ENCODE measurements at places on chromosomes 1 and 21.

GRCh38 chr1:41882068-41882477 lies 36.6 kb downstream of the HIVEP3 start:
- no peak for DNase-seq

DNA sequence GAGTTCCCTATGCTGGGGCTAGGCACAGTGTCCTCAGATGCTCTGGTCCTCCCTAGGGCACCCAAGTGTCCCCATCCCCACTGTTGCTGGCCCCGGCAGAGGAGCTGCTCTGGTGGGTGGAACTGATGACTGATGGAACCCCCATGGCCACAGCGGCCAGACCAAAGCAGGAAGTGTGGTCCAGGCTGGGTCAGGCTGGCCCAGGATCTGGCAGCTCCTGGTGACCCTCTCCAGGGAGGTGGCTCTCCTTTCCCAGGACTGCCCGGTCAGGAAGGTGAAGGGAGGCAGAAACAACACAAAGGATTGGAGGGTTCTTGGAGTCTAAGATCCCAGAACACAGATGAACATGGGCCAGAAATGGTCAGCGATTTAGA lies 1.1 kb downstream of the NKAIN1 start:
- DNase-seq, result no peak

DNA sequence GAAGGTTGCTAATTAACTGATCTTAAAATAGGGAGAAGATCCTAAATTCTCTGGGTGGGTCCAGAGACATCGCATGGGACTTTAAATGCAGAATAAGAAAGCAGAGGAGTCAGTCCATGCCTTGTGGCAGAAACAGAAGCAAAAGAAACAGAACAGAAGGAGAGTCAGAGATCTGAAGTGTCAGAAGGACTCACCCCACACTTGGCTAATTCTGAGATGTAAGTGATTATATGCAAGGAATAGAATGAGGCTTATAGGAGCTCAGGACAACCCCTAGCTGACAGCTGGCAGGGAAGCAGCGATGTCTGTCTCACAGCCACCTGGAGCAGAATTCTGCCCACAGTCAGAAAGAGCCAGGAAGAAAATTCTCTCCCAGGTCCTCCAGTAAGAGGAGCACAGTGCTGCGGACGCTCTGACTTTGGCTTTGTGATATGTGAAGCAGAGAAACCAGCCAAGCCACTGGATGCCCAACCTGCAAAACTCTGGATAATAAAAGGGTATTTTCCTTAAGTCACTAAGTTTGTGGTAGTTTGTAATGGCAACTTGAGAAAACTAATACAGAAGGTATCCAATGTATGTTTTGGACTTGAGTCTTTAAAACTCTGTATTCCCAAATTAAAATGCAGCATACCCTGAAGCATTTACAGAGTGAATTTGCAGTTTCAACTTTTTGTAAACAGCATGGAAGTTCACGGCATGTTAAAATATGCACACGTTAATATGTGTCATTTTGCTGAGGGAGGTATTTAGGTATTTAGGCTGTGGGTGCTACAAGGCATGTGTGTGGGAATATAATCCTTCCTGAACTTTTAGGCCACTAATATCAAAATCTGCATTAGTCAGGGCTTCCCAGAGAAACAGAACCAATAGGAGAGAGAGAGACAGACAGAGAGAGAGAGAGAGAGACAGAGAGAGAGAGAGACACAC lies 388.5 kb downstream of the PCP4 start:
- no peak for DNase-seq

DNA sequence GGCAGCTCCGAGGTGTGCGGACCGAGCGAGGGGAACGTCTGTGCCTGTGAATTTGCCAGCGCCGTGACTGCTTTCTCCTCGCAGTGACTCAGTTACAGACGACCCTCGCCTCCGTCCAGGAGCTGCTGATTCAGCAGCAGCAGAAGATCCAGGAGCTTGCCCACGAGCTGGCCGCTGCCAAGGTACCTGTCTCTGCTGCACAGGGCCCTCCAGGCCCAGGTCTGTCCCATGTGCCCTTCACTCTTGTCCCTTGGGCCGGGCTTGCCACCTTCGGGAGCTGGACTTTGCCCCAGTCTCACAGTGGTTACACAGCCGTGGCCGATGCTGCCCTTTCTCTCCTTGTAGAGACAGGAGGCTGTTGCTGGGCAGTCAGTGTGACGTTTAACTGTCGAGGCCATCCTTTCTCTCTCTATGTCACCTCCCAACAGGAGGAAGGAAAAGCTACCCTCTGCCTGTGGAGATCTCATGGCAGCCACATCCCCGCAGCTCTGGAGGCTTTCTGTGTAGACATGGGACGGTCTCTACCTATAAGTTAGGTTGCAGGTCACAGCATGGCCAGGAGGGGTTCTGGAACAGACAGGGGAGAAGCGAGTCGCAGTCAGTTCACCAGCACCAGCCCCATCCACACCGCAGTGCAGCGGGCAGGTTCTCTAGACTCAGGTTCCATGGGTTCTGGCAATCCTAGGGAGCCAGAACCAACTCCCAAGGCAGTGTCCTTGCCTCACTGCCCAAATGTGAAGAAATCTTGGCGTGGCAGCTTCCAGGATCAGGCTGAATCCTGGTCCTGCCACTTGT lies 149.7 kb downstream of the PEX14 start:
- no peak for DNase-seq

DNA sequence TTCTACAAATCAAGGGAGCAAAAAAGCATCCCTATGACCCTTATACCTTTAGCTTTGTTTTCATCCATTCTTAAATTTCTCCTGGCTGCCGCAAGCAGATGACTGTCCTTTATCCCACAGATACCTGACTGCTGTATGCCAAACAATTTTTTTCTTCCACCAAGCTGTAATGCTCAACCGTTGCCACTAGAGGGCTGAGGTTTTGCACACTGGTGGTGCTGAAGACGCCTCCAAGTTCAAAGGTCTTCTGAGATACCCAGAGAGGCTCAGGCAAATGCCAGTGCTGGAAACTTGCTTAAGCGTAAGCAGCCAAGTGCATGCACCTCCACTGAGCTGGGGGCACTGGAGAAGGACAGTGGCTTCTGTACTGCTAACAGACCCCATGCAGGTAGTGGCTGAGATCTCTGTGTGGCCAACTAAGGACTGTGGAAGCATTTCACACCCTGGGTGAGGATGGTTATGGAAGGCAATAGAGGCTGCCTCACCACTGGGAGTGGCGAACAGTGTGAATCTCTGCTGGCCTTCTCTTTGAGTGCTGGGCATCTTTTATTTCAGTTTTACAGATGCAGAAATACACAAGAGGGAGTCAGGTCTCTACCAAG lies 28.5 kb downstream of the CNIH3 start:
- DNase-seq, result no peak

DNA sequence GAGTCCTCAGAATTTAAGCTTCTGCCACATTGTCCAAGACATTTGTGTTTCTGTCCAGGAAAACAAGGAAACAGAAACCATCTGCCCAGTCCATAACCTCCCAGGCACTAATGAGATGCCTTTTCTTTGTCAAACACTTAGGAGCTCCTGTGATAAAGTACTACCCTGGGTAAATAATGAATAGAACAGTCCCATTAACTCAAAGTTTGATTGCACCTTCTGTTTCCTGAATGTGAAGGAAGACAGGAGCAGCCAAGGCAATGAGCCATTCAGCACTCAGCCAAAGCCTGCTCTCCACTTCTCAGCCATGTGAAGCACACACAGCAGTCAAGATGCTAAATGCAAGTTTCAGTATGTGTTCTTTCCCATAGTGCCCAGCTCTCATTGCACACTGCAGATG lies 199.8 kb downstream of the SEC16B start:
- DNase-seq, result no peak

DNA sequence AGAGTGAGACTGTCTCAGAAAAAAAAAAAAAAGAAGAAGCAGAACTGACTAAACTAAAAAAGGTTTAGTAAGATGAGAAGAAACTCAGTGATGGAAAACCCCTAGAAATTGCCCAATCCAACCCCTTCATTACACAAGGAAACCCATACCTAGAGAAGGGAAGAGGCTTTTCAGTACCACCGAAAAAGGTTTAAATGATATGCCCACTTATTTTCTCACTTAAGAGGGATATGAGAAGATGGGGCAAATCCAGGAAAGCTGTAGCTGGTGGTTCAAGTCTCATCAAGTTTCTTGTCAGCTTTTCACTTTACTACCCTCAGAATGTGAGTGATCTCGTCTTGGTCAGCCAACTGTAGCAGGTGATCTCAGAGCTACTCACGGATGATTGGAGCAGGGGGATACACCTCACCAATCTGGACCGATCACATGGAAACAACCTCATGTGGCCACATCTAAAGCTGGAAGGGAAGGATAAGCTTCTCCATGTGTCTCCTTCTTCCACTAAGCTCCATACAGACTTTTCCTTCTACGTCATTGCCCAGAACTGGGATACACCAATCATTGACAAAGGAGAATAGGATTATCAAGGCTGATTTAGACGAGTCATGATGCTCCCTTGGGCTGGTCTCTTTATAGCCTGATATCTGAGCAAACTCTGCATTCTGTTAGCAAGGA lies 126.7 kb upstream of the POU3F1 start:
- DNase-seq, result no peak

DNA sequence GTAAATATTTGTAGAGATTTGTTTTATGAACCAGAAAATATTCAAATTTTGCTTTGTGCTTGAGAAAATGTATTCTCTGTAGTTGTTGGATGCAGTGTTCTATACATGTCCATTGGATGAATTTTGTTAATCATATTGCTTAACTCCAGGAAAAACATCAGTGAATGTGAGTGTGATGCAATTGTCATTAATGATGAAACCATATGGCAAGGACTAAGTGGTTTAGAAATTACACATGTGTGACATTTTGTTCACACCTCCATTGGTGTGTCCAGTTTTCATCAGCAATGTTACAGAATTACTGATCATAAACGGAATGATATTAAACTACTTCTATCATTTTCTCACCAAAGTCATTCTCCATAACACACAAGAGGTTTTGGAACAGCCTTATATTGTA lies 151.8 kb upstream of the ST6GALNAC5 start:
- no peak for DNase-seq

- DNase-seq, result no peak
Measured at GRCh38 chr1:3948344-3948743, 48.3 kb upstream of the C1orf174 start.

- DNase-seq, result no peak
Measured at GRCh38 chr1:101474039-101474665, 237.3 kb downstream of the S1PR1 start.

GRCh38 chr21:26470351-26471098 lies 102.6 kb downstream of the CYYR1 start:
- no peak for DNase-seq

DNA sequence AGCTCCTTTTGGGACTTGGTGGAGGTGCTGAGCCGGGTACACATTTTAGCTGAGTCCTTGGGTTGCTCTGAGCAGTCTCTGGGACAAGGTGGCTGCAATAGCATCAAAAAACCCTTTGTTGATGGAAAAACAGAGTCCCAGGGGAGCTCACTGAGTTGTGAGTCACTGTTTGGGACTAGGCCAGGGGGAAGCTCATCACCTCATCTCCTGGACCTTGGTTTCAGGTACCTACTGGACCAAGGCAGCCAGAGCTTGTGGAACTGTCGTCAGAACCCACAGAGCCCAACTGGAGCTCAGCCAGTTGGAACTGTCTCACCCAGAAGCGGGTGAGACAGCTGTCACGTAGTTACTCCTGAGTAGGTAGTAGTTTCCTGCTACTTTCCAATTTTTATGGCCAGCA lies 146.7 kb downstream of the HLX start:
- no peak for DNase-seq

DNA sequence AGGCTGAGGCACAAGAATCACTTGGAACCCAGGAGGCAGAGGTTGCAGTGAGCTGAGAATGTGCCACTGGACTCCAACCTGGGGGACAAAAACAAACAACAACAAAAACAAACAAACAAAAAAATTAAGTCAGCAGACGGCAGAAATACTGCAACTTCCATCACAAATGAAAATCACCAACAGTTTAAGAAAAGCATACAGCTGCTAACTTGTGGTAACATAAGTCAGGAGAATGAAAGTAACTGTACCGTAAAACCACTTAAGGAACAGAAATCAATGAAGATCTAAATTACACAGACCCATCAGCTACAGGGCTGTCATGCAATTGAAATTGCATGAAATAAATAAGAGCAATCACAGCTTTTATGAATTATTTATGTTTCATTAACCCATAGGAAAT lies 25.0 kb downstream of the MCOLN2 start:
- no peak for DNase-seq

- no peak for DNase-seq
Measured at GRCh38 chr1:189141056-189141455, 1336.6 kb downstream of the BRINP3 start.

- no peak for DNase-seq
Measured at GRCh38 chr21:29786496-29787360, 153.1 kb downstream of the GRIK1 start.

DNA sequence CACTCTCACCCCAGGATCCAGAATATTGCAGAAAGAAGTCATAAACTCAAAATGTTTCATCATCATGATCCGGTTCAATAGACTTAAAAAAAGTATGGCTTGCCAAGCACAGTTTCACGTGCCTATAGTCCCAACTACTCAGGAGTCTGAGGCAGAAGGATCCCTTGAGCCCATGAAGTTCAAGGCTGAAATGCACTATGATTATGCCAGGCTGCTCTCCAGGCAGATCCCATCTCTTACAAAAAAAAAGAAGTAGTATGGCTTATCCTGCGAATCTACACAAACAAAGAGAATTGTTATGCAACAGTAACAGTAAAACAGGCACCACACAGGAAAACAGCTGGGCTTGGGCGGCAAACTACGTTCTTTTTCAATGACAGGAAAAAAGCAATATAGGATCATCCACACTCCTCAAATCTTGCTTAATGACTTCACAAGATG lies 76.2 kb downstream of the EIF4G3 start:
- DNase-seq, result no peak

DNA sequence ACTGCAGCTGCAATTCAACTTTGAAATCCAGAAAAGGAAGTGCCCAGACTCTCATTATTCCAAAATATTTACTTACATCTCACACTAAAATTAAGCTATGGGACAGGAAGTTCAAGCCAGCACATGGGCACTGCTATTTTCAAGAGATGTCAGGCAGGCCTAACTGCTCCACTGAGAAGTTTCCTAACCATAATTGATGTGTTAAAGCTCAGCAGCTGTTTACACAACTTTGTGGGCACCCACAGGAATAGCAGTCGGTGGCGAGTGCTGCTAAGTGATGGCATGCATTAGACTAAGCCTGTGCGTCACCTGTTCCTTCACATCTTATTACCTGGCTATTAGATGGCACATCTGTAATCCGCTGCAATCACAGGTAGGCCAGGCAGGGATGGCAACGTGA lies 303.3 kb upstream of the DAB1 start:
- DNase-seq, result no peak

Data from GM04503 (cell line).